Right cardiac atrium (tissue), 5 donors: ENCODE measurements at places on chromosomes 5 and 9. TPM values are rescaled to one million over a fixed set of nuclear protein-coding genes. Genes with fewer than 3 reads are reported as not detected.
A peak's percentile ranks its signal among the peaks of the same experiment; 100 is the strongest.

- no peak for DNase-seq
Observed at GRCh38 chr5:114649878-114650277, 288.0 kb downstream of the KCNN2 start.

- no peak for DNase-seq
Observed at GRCh38 chr5:155935723-155936122, 391.2 kb upstream of the SGCD start.

DNA sequence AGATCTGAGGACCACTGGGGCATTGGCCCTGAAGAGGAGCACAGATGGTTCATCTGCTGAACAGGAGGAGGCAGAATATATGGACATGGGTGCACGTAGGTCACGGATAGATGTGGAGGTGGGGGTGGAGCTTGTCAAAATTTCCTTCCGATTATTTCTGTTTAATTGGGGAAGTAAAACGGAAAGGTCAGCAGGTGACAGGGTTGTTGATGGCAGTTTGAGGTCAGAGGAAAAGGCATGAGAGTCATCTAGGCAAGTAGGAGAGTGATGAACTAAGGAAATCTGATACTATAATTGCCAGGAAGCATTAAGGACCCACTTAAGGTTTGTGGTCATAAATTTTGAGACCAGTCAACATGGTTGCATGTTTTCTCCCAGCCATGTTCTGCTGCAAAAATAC lies 8.4 kb upstream of the FAM81B start:
- DNase-seq = no peak

- DNase-seq = no peak
Observed at GRCh38 chr9:107281922-107282667, 984 bp upstream of the RAD23B start.

DNA sequence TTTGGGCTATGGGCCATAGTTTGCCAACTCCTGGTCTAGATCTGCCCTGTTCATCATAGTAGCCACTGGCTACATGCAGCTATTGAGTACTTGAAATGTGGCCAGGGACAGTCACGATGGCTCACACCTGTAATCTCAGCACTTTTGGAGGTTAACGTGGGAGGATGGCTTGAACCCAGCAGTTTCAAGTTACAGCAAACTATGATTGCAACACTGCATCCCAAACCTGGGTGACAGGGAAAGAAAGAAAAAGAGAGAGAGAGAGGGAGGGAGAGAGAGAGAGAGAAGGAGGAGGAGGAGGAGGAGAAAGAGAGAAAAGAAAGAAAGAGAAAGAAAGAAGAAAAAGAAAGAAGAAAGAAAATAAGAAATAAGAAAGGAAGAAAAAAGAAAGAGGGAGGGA lies 5.1 kb upstream of the GMCL2 start:
- no peak for DNase-seq

DNA sequence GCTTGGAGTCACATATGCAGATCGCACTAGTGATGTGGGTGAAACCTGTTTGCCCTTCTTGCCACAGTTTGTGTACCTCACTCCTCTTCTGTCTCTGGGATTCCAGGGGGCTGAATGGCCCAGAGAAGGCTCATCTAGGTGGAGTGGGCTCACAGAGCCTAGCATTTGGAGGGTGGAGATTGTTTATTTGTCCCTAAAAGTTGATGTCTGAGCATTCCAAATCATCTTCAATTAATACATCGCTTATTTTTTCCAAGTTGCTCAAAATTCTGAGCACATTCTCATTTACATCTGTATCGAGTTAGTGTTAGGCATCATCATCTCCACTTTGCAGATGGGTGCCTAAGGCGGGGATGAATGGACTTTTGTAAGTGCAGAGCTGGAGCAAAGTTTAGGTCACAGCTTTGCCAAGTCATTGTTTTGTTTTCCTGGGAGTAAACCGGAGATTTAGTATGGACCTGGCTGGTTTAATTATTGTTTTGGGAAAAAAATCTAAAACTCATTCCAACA lies 2.0 kb downstream of the ABL1 start:
- DNase-seq = no peak

- DNase-seq = no peak
Observed at GRCh38 chr5:113209498-113209897, 225.3 kb downstream of the TSSK1B start.

- DNase-seq = peak; percentile 33
Observed at GRCh38 chr5:35990941-35991611, at the start of gene UGT3A1. UGT3A1 (minus strand) TSS chr5:35991390; CDS start chr5:35991240, 150 bp downstream.

- DNase-seq = no peak
Observed at GRCh38 chr5:111552896-111553295, 40.6 kb upstream of the STARD4 start.

DNA sequence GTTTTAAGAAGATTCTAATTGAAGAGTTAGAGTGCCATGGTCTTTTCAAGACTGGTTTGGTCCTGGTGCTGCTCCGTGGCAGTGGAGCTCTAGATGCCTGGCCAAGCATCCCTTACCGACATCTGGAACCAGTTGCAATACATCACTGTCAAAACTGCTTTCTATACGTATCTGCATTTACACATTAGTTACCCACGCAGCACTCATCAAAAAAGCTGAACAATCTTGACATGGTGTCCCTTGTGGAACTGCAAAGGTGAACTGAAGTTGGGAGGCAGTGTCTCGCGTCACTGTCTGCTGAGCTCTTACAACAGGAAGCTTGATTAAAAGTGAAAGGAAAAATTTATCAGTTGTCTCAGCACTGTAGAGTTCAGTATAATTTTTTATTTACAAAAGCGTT lies 82.6 kb downstream of the PBX3 start:
- peak; percentile 42 for DNase-seq

DNA sequence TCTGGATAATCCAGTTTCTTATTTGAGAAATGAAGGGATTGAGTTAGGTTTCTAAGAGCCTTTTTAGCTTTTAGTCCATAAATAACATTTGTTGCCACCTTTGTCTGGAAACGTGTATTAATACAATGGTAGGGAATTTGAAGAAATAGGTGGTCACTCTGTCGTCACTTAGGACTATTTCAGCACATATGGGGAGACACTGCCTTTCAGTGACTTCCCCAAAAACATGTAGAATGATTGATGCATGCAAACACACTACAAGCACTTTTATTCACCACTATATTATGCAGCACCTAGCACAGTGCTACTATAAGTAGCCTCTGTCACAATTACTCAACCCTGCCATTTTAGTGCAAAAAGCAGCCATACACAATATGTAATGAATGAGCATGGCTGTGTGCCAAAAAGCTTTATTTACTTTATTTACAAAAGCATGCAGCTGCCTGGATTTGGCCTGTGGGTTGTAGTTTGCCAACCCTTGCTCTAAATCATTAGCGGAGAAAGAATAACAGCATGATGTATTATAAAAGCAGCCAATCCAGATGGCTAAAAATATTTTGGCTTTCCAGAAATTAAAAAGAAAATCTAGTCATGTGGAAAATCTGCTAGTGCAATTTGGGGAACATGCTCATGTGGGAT lies 154.2 kb upstream of the HMHB1 start:
- DNase-seq = no peak

GRCh38 chr5:156401804-156402203 lies 74.8 kb downstream of the SGCD start:
- DNase-seq = no peak

DNA sequence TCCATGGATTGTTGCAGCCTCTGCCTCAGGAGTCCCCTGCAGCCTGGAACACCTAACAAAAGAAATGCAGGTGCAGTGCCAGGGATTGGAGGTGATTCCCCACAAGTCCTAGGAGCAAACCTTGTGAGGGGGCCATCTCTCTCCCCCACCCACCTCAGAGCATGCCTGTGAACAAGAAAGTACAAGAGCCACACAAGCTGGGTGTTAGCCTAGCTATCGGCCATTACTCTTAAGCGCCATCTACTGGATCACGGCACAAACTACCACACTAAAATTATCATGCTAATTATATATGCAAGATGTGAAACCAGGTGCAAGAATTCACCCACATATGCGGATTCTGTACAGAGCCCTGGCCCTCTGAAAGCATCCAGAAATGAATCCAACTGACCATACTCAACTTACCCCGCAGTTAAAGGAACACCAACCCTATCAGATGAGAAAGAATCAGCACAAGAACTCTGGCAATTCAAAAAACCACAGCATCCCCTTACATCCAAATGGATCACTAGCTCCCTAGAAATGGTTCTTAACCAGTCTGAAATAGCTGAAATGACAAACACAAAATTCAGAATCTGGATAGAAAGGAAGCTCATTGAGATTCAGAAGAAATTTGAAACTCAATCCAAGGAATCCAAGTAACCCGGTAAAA lies 16.5 kb upstream of the PRSS3 start:
- DNase-seq = no peak

- no peak for DNase-seq
Observed at GRCh38 chr5:139955053-139955605, 88.0 kb downstream of the NRG2 start.

GRCh38 chr5:56050551-56051255 lies 55.9 kb upstream of the IL6ST start:
- DNase-seq = no peak

- DNase-seq = no peak
Observed at GRCh38 chr9:108838017-108838416, 17.8 kb downstream of the ACTL7B start.

GRCh38 chr9:76240578-76240977 lies 153.6 kb downstream of the RFK start:
- no peak for DNase-seq

DNA sequence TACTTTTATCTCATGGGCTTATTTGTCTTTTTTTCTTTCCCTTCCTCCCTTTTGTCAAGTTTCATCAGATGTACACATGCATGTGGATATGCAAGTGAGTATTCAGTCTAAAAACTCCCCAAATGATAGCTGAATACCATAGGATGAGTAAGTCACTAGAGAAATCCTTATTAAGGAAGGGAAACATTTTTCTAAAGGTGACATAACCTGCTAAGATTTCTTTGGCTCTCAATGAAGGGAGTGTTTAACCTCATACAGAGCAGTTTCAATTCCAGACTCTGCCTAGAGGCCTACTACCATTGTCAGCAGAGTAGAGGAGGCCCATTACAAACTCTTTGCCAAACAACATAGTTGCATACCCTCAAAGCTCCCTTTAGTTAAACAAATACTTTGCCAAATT lies 192.4 kb downstream of the ARHGEF28 start:
- DNase-seq = no peak

- no peak for DNase-seq
Observed at GRCh38 chr5:113056988-113057387, 80.4 kb downstream of the DCP2 start.

- no peak for DNase-seq
Observed at GRCh38 chr9:133824802-133825186, 86.6 kb upstream of the SARDH start.

DNA sequence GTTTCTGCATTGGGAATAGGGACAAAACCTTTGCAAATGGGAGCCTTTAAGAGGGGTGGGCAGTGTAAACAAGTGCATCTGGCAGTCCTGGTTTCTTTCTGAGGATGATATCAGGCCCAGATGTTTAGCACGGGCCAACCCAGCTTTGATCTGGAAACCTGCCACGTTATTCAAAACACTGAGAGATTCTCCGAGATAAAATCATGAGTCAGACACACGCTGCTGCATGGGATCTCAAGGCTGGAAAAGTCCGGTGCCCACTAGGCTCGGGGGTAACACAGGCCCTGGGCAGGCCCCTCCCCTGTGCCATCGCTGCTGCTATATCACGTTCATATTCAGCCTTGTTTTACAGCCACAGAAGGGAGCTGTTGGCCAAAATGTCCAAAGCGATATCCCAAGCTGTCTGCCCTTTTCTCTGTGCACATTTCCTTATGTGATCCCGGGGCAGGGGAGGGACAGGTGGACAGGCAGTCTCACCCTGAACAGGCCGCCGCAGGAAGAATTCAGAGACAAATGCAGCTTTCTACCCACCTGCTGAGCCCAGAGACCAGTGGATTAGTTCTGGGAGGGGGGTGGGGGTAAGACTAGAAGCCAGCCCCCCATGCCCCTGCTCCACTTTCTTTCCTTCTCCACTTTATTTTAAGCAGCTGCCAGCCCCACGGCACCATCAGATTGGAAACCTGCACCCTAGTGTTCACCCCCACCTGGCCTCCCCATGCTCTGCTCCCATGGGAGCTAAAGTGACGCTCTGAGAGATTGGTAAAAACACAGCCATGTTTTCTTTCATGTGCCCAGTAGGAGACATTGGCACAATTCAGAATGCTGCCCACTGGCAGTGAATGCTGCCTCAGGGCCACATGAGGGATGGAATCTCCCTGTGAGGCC lies 63.1 kb downstream of the TMOD1 start:
- no peak for DNase-seq

DNA sequence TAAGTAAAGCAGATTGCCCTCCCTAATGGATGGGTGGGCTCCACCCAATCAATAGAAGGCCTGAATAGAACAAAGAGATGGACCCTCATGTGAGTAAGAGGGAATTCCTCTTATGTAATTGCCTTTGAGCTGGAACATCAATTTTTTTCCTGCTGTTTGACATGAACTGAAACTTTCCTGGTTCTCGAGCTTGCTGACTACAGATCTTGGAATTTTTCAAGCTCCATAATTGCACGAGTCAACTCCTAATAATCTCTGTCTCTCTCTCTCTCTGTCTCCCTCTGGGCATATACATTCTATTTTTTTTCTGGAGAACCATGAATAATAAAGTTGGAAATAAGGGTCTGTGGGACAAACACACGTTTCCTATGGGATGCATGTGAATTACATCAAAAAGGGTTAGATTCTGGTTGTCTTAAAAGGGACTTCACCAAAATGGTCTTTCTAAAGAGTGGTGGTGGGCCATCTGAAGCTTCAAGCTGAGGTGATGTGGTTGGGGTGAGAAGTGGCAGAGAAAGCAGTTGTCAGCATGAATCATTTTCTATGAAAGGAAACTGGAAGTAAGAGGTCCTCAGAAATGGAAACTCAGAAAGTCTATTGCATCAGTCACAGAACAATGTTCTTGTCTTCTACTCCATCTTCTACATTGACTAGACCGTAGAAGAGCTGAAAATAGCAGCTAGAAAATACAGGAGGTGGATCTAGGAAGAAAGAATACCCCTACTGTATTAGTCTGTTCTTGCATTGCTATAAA lies 47.0 kb upstream of the HOMER1 start:
- no peak for DNase-seq

DNA sequence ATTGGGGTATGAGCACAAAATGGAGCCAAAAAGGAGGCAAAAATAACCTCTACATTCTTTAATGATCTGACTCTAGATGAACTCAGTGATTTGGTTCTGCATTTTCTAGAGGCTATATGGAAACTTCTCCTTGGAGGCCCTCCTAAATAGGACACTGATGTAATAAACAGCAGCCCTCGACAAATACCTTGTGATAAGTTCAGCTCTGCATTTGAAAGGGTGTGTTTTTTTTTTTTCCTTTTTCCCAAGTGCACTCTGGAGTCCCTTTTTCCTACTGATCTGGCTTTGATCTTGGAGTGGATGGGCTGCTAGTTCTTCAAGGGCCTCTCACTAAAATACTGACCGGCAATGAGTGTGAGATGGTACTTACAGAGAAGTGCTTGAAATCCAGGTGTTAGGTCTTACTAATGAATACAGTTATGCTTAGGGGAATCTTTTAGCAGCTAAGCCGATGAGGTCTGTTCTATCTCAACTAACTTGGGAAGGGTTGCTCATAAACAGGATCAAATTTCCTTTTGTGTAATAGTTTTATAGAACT lies 161.7 kb downstream of the MAST4 start:
- DNase-seq = no peak

Gene PTBP3
- 19.6 TPM for total RNA-seq

Gene ACTBL2
- total RNA-seq = not detected

Gene DEPDC1B
- total RNA-seq = not detected

Gene TRAF1
- 5.5 TPM for total RNA-seq

Gene SLC44A1
- 16.6 TPM for total RNA-seq

Gene BRINP1
- 0.93 TPM for total RNA-seq

Gene SERF1A
- total RNA-seq = 4.7 TPM

Gene ARL15
- 24.0 TPM for total RNA-seq

Gene MEF2C
- 70.2 TPM for total RNA-seq

Gene FNIP1
- total RNA-seq = 32.7 TPM
